ENCODE measurements at places on chromosomes 13 and 19.

DNA sequence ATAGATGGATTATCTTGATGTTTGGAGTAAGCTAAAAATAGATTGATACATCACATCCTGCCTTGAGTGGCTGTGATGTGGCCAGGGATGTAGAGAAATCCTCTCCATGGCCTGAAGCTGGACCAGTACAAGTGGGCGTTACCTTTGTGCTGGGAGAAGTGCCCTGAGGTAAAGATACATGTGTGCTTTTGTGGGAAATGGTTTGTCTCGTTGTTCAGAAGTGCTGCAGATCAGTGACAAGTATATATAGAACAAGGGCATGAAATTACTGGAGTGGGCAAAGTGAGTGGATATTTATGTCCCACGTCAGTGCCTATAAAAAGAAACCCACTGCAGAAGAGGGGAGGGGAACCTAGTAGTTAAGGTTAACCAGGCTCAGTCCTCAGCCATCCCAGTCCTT is 12.2 kb upstream of the ZNF304 start:
- no peak for DNase-seq

- no peak for DNase-seq
Measured at GRCh38 chr19:7132054-7132453, 62.6 kb downstream of the ZNF557 start.

GRCh38 chr13:30714629-30715371 is 20.5 kb upstream of the ALOX5AP start:
- no peak for DNase-seq

- DNase-seq: no peak
Measured at GRCh38 chr13:103078158-103078557, 11.9 kb upstream of the SLC10A2 start.

DNA sequence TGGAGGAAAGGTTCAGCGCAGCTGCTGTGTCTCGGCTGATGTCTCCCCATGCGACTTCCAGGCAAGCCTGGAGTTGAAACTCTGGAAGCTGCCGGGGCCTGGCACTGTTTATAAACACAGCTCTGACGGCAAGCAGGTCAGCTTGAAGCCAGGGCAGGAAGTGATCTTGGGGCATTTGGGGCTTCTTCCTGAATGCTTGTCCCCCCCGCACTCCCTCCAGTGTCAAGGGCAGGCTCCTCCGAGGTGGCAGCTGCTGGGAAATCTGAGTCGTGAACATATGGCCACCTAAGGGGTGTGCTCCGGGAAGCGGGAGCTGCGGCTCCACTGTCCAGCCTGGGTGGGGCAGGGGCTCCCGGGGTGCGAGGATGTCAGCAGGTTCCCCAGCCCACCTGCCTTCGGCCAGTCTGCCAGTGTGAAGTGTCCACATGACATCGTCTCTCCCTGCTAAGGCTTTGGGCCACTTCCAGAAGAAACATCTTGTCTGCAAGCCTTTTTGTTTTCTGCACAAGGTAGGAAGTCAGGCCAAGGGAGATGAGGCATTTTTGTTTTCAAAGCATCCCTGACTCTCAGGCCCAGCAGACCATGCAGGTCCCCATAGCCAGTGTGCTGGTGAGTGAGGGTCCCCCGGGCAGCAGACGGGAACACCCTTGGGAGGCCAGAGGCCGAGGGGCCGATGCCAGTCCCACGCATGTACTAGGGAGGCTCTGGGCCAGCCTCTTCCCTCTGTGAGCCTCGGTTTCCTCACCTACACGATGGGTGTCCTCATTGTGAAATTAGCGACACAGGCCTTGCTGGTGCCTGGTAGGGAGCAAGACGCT is 2.7 kb downstream of the PIAS4 start:
- DNase-seq: no peak

DNA sequence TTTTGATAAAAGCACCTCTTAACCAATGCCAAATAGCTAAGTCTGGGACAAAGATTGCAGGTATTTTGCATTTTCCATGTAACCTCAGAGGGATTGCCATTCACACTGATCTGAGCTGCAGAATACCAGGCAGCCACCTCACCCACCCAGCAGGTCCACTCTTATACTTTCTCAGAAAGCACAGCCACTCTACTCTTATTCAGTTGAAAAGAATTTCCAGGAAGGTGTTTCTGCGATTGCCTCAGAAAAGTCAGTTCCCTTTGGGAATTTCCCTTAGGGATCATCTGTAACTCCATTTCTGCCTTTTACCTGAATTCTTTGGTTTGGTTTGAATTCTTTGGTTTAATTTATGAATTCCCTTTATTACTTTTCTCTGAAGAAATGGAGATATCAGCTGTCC is 904 bp upstream of the ALOX5AP start:
- DNase-seq: no peak

GRCh38 chr19:681029-682019 is 5.1 kb downstream of the FSTL3 start:
- no peak for DNase-seq

DNA sequence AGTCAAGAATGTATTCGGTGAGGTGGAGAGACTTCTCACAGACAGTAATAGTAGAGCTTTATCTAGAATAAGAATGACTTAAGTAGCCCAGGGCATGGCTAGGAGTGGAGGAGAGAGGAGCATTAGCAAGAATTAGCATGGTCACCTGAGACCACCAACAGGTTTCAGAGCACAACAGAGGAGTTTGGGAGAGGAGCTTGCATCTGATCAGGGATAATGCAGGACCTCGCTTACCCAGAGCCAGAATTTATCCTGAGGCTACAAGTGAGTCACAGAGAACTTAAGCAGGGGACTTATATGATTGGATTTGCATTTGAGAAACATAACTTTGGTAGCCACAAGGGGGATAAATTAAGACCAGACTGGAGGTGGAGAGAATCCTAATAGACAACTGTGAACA is 102.1 kb upstream of the FNDC3A start:
- DNase-seq: no peak

DNA sequence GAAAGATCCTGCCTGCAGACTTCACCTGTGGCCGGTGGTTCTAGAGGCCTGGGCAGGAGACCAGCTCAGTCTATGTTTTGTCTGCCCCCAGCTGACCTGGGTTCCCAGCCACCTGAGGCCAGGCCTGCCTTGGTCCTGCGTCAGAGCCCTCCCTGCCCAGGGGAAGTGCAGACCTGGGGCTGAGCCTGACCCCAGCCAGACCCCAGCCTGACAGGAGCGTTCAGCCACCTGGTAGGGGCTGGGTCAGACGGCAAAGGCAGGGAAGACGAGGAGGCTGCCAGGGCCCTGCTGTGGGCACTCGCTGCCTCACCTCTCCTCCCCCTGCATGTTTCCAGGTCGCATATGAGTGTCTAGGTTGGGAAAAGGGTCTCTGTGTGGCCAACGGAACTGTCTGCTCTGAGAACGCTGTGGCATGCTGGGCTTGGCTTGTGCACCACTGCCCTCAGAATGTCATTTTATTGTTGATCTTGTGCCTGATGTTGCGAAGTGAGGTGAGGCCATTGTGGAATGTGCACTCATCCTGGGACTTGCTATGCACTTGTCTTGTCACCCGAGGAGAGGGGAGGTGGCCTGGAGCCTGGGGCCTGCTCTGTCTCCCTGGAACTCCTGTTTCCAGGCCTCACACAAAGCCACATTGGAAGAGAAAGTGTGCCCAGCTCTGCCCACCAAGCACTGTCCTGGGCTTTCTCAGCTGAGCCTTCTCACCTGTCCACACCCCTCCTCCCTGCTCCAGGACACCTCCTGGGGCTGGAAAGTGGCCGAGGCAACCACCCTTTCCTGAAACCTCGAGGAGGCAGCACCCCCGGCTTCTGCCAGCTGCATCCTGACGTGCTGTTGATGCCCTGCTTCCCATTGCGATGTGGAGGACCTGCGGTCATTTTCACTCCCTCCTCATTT is 15.2 kb upstream of the MCF2L start:
- DNase-seq: no peak

GRCh38 chr19:46616631-46617322 is 8.1 kb downstream of the PTGIR start:
- DNase-seq: no peak

DNA sequence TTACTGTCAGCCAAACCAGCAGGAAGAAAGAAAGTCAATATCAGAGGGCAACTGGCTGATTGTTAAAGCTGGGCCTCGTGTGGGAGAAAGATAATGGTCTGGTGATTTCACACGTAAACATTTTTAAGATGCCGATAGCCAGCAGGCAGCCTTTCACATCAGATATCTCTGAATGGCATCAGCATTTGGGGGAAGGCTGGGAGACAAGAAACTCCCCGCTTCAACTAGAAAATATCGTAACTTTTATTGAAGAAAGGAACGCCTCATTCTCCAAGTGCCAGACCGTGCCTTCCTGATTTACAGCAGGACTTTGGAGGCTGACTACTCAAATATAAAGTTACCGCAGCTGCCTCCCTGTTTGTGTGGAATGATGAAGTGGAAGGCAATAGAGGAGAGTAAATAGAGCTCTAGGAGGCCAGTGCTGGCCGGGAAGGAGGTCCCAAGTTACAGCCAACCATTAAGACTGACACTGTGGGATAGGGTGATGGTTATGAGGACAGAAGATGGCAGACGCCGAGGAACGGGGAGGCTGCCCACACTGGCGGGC is 284.3 kb upstream of the MAB21L1 start:
- DNase-seq: no peak

DNA sequence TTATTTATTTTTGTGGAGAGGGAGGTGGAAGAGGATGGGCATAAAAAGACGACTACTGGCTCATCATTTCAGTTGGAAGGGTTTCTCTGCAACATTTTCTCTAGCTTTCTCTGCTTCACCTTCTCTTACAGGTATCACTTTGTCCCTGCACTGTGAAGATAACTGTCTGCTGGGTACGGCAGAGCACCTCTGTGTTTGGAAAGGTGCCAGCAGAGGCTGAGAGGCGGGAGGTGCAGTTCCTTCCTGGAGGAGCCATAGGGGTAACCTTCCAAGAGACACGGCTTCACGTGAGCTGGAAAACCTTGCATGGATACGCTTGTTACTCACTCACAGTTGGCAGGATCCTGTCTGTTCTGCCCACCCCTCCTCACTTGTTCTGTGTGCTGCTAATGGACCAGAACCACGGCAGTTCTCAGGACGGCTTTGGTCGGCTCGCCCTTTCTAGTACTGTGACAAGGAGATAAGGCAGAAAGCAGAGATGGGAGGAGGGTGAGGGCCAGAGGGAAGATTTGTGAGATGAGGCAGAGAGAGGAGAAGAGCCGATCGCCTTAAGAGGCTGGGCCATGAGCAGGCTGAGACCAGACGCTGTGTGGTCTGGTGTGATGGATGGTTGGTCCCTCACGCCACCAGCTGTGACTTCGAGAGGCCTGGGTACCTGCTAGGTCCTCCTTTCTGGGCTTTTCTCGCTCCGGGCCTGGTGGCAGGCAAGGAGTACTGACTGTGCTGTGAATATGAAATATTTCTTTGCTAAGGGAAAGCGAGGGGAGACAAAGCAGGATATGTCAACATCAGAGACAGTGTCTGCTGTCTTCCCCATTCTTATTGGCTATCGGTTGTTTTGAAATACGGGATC is 66.8 kb downstream of the MRPL57 start:
- DNase-seq: no peak

- no peak for DNase-seq
Measured at GRCh38 chr19:2325281-2326046, 2.9 kb downstream of the LSM7 start.

DNA sequence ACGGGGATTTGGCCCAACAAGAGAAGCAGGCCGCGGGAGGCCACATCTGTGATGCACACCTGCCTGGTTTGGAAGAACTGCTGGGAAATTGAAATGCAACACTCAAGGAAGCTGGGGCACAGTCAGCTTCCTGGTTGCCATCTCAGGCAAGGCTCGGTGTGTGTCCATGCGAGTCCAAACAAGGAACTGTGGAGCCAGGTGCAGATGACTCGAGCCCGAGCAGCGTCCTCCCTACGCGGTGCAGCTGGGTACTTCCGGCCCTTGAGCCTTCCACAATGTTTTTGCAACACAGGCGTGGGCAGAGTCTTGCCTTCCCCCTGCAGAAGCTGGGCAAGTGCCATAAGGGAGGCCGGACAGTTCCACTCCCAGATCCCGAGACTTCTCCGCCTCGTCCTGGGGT is 94.6 kb downstream of the CRYL1 start:
- no peak for DNase-seq

DNA sequence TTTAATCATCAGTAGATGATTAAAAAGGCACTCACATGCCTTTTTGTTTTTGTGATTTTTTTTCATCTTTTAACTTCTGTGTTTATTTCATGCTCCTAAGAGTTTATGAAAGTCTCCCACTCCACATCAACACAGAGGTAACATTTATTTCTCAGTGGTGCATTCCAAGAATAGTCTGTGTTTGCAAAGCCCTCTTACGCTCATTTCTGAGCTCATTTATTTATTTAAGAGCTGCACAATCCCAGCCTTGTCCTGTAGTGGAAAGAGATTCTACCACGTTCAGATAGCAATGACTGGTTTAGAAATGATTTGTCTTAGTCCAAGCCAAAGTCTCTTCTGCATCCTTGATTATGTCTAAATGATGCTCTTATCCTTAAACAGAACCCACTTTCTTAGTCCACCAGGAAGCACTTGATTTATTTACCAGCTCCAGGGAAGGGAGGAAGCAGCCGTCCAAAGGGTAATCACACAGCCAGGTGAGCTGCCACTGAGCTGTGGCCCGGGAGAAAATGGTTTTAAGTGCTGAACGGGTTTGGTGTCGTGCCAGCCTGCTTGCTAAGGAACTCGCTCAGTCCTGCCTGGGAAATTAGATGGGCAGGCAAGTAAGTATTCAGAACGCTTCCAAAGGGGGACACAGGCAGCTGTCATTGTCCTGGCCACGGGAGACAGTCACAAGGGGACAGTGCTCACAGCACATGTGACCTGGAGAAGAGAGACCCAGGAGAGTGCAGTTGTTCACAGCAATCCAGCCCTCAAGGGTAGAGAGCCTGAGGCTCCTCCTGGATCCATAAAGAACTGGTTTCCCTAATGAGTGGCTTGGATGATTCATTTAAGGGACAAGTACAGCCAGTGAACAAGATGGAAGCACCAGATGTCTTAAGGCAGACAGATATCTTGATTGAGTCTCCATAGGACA is 131.8 kb upstream of the WASF3 start:
- no peak for DNase-seq

DNA sequence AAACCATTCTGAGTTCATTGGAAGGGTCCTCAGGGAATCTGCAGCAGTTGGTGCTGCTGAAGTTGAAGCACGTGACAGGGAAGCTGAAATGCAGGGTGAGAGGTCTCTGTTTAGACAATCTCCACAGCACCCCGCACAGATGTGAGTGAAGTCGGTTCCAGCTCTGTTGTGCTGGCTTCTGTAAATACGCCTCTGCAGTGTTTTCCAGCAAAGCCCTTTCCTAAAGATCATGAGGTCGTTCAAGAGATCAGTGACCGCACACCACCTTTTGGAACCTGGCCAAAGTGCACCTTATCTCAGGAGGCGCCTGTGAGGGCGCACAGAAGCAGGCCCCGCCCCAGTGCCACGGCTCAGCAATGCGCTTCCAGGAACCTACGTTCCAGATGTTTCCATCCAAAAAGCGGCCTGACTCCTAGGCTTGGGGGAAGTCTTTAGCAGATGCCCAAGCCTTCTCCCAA is 10.8 kb downstream of the CUL4A start:
- no peak for DNase-seq

- DNase-seq: no peak
Measured at GRCh38 chr13:51942189-51942588, 69.1 kb downstream of the ATP7B start.

- no peak for DNase-seq
Measured at GRCh38 chr13:74203576-74203975, 69.4 kb upstream of the KLF12 start.

- DNase-seq: no peak
Measured at GRCh38 chr13:31908696-31909411, 122.7 kb upstream of the FRY start.

- DNase-seq: no peak
Measured at GRCh38 chr19:3015126-3016057, 13.7 kb downstream of the TLE2 start.
